ENCODE measurements at places on chromosomes 6 and 20.

DNA sequence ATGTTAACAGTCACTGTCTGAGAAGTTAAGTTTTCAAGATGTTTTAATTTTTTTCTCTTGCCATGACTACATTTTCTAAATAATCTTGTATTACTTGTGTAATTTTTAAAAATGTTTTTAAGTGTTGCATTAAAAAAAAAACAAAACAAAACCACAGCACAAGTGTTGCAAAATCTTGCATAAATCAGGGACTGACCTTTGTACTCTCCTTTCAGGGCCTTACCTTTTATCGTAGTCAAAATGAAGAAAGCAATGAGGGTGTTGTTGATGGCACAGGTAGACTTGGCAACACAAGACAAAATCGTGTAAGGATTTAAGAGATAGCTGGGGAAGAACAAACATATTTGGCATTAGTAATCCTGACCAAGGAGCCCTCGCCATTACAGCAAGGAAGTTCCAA lies 42.5 kb downstream of the PIGU start:
- DNase-seq = no peak

GRCh38 chr6:20610636-20611370 lies 76.5 kb downstream of the CDKAL1 start:
- no peak for DNase-seq

DNA sequence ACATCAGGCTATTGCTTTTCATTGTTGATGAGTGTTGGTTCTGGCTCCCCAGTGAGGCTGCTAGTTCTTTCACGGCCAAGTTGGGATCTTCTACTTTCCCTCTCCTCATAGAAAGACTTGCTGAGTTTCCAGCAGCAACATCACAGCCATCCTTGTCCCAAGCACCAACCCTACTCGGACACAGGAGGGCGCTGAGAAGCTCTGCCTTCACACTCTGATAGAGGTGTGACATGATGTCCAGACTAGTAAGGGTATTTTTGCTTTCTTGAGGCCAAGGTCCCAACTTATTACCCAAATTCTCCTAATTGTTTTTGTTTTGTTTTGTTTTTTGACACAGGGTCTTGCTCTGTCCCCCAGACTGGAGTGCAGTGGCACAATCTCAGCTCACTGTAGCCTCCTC lies 3.0 kb upstream of the GCM1 start:
- DNase-seq = peak; percentile 5

- no peak for DNase-seq
These were observed 262.5 kb downstream of the BTBD3 start for GRCh38 chr20:12180107-12180661.

GRCh38 chr6:4320860-4321259 lies 185.5 kb upstream of the ECI2 start:
- DNase-seq = no peak

GRCh38 chr6:166664135-166664534 lies 37.1 kb upstream of the RPS6KA2 start:
- DNase-seq = no peak

DNA sequence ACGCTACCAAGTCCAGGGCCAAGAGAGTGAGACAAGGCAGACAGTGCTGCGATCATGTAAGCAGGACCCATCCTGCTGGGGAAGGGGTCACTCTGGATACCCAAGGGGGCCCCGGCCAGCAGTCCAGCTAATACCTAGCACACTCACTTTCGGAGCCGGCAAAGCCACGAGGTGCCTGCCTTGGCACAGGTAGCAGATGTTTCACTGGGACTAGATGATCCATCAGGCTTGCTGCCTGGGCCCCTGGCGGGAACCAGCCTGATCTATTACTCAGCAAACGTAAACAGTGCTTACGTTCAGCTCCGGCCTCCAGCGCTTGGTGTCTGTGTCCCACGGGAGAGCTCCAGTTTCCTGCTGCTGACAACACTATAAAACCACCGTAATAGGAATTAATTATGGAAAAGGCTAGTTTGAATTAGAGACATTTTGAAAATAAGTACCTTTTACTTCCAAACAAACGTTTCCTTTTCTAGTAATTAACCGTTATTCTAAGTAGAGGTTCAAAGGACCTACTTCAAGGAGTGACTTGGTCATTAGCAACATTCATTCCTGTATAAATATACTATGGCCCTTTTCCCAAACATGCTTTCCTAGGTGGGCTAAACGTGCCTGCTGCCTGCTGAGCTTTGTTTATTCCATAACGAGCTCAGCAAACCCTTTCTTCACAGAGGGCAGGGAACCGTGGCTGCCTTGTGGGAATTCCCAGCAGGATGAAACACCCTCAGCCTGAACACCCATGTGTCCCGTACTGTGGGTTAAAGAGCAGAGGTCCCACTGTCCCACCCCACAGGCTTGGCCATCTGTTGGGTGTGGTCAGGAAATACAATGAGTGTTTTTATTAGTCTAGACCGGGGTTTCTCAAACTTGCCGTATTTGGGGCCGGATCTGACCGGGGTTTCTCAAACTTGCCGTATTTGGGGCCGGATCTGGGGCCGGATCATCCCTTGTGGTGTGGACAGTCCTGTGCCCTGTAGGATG lies 18.4 kb downstream of the SLC22A23 start:
- no peak for DNase-seq

- no peak for DNase-seq
These were observed 348.4 kb downstream of the TPBG start for GRCh38 chr6:82711971-82712370.

DNA sequence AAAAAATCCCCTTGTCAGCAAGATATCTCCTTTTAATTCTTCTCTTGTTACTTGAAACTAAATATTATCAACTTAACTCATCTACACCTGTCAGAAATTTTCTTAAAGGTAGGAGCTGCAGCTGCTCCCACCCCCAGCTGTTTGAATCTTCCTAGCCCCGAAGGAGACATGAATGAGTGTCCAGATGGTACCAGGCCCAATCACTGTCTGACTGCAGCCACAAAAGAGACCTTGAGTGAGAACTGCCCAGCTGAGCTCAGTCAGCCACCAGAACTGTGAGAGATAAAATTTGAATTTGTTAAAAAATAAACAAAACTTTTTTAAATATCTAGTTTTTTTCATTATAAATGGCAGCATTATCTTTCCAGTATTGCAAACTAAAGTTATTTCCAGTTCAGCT lies 84.7 kb downstream of the PRSS35 start:
- no peak for DNase-seq

GRCh38 chr6:150615967-150616366 lies 16.3 kb downstream of the PLEKHG1 start:
- DNase-seq = no peak

DNA sequence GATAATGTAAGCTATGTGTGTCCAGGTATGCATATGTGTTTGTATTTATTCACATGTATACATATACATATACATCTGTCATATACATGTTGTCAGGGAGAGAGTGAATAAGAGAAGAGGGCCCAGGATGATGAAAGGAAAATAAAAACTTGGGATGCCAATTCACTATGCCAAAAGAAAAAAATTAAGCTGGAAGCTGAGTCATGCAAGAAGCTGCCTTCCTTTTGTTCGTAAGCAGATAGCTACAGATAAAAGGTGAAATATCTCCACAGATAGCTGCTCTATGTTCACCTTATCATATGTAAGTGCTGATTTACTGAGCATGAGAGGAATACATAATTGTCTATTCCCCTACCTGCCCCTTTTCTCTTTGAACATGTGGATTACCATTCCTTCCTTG lies 579.9 kb downstream of the EPM2A start:
- DNase-seq = no peak

DNA sequence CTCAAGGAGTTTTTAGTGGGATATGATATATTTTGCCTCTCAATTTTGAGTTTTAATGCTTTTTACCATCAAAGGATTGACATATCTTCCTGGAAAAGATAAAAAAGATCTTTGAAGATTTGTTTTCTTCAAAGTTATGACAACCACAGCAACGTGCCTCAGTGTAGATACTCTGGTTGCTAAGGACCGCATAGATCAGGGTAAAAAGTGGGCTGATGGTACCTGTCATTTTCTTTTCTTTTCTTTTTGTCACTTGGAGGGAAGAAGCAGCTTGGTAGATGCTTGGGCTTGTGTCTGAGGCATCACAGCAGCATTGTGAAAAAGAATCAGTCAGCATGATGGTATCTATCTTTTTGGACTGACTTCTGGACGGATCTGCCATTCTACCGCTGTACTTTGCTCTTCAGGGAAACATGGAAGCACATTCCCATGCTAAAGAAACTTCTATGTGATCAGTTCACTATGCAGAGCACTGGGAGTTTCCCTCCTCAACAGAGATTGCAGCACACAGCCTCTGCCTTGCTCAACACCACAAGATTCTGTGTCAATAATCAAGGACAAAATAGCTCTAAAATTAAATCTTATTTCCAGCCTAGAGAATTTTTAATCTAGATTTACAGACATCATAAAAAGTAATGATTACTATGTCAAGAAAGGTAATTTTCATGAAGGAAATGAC lies 54.8 kb upstream of the SGK1 start:
- no peak for DNase-seq

- DNase-seq = peak; percentile 15
These were observed 26.5 kb upstream of the BTBD3 start for GRCh38 chr20:11891077-11891775.

DNA sequence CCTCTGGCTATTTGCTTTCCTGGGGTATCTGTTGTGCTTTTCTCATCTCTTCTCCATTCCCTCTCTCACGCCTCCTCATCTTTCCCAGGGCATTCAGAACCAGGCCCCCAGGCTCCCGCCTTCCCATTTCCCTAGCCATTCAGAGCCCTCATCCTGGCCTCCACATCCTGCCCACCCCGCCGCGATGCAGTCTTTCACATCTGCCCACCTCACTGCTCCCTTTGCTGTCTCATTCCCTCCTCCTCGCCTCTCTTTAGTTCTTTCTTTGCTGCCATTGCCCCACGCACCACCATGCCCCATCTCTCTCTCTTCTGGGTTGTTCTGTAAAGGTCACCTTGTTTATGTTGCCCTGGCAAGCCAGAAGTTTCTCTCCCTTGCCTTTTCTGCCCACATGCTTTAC lies 10.6 kb upstream of the AAR2 start:
- DNase-seq = no peak

GRCh38 chr6:33694977-33695376 lies 16.5 kb downstream of the UQCC2 start:
- DNase-seq = no peak

GRCh38 chr6:119517428-119517827 lies 167.9 kb upstream of the MAN1A1 start:
- DNase-seq = no peak

- DNase-seq = no peak
These were observed 15.1 kb downstream of the SOX4 start for GRCh38 chr6:21608601-21609000.

DNA sequence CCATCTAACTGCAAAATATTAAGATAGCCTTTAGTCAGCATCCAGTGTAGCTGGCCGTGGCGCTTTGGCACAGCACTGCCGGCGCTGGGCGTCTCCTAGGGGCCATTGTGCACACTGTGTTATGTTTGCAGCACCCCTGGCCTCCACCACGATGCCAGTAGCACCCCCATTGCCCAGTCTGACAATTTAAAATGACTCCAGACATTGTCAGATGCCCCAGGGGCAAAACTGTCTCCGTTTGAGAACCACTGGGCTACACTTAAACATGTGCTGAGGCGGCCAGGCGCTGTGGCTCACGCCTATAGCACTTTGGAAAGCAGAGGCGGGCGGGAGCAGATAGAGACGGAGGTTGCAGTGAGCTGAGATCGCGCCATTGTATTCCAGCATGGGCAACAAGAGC lies 6.0 kb upstream of the MTG2 start:
- DNase-seq = no peak

All from activated CD4-positive, alpha-beta T cell treated with anti-CD3 and anti-CD28 coated beads, Interleukin-2, amount 50 U/mL, for 48 hours (primary cell).